Suppressor macrophage treated with lipopolysaccharide for 4 hours (primary cell): ENCODE measurements at places on chromosomes 1 and 21.

GRCh38 chr1:179794669-179795068 is 51.6 kb downstream of the FAM163A start:
- DNase-seq, result no peak

DNA sequence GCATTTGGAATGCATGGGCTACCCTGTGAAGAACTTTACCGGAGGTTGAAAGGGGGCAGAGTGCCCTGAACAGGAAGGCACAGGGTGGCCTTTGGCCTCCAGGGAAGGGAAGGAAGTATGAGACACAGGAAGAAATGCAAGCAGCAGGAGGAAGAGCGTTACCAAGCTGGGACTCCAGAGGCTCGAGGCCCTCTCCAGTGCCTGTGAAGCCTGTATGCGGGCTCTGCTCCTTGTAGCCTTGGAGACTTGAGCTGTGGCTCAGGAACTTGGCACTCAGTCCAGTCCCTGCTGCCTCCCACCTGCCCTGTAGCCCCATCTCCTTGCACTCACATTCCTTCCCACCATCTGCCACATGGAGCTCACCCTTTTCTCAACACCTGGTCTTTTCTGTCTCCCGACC is 33.5 kb upstream of the RNF19B start:
- DNase-seq, result no peak

DNA sequence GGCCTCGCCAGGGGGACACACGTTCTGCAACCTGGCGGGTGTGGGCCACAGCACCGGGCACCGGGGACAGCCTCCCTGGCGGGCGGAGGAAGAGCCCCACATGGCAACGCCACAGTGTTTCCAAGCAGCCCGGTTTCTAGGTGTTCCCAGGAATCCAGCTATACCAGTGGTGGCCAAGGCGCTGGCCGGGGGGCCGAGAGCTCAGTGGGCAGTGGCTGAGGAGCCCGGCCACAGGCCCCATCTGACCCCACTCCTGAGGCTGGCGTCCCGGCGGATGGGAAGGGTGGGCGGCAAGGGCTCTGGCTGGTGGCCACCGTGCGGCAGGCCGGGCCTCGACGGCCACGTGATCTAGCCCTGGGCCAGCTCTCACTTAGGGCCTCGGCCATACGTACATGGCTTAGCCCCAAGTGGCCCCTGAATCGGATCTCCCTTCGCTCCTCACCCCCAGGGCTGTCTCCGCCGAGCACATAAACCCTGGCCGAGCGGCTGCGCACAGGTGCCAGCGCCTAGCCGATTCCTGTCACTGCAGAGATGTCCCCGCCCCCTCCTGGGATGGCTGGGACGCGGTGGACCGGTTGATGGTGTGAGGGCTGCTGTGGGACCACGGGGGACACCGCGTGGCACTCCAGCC is 68.7 kb downstream of the MORN1 start:
- DNase-seq, result no peak

DNA sequence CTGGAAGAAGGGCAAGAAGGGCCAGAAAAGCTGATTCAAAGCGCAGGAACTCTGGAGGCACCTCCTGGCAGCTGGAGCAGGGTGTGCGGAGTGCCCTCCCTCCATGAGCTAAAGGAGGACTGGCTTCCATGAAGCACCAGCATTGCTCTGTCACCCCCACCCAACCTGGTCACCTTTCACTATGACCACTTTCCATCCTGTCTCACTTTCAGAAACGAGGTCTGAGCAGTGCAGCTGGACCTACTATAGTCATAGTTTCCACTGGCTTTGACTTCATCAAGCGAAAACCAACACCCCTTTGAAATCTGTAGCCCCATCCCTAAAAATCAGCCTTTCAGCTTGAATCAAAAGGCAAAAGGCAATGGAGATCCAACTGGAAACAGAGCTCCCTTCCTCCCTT is 84.8 kb upstream of the CACNA1E start:
- no peak for DNase-seq
